ENCODE measurements at places on chromosomes 12 and 14. TPM values are rescaled to one million over a fixed set of nuclear protein-coding genes. Genes with fewer than 3 reads are reported as not detected.

The SPTSSA gene
- 92.5 TPM for polyA plus RNA-seq

The C12orf42 gene
- 0.03 TPM for polyA plus RNA-seq

The LGR5 gene
- 0.06 TPM for polyA plus RNA-seq

The RPL10L gene
- not detected for polyA plus RNA-seq

The TAS2R8 gene
- polyA plus RNA-seq = not detected

The KRT83 gene
- polyA plus RNA-seq = not detected

The GMFB gene
- polyA plus RNA-seq = 29.1 TPM

The LYZ gene
- 178 TPM for polyA plus RNA-seq

The CLMN gene
- 7.2 TPM for polyA plus RNA-seq

The BATF gene
- 15.2 TPM for polyA plus RNA-seq

The RFX4 gene
- not detected for polyA plus RNA-seq

The STAC3 gene
- 7.4 TPM for polyA plus RNA-seq

The NTF3 gene
- 0.91 TPM for polyA plus RNA-seq

The PRR4 gene
- 3.6 TPM for polyA plus RNA-seq

The SALL2 gene
- polyA plus RNA-seq = 2.9 TPM

DNA sequence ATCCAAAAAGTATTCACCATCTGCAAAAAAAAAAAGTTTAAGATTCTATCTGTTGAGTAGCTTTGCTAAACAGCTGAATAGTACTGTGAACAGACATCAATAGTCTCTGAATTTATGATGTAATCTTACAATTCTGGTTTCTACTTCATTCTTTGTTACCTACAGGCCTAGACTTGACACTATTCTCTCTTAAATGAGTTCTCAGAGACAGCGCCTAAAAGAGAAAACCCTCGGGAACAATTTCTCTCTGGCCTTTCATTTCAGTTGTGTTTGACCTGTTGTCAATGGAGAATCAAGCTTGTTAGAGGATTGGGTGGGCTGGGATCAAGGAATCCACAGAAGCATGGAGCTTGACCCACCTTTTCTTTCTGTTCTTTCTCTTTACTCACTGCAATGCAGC is 5.9 kb upstream of the TWF1 start:
- no peak for DNase-seq

GRCh38 chr12:2298556-2299200 is 245.9 kb downstream of the CACNA1C start:
- no peak for DNase-seq

GRCh38 chr12:7935590-7936581 is at the start of gene SLC2A3:
SLC2A3 (minus strand) TSS chr12:7936187; CDS start chr12:7936034, 153 bp downstream.
- peak; percentile 94 for DNase-seq

GRCh38 chr12:72136792-72137191 is 135.4 kb upstream of the TRHDE start:
- no peak for DNase-seq

DNA sequence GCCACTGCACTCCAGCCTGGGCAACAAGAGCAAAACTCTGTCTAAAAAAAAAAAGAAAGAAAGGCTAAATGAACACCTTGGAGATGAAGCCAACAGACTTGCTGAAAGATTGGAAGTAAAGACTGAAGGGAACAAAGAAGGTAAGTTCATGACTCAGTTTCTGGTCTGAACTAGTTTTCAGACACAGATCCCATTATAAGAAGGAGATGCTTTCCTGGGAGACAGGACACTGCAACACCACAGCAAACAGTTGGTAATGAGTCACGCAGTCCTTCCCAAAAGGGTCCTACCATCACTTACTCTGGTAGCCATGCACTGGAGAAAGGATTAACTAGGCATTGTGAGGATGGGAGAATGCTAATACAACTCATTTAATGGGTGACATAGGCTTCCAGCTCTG is 97.2 kb downstream of the SSPN start:
- DNase-seq = no peak

DNA sequence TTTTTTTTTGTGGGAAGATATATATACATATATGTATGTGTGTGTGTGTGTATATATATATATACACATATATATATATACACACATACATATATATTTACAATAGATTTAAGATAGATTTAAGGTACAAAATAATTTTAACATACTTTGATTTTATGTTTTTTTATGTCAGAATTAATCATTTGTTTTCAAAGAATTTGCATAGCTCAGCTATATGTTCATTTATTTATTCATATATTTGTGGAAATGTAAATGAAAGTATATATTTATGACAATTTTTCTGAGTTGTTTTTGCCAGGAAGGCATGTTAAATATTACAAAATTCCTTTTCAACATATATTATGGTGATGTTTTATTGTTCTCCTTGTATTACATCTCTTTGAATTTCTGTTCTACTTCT is 887.4 kb upstream of the NOVA1 start:
- no peak for DNase-seq

DNA sequence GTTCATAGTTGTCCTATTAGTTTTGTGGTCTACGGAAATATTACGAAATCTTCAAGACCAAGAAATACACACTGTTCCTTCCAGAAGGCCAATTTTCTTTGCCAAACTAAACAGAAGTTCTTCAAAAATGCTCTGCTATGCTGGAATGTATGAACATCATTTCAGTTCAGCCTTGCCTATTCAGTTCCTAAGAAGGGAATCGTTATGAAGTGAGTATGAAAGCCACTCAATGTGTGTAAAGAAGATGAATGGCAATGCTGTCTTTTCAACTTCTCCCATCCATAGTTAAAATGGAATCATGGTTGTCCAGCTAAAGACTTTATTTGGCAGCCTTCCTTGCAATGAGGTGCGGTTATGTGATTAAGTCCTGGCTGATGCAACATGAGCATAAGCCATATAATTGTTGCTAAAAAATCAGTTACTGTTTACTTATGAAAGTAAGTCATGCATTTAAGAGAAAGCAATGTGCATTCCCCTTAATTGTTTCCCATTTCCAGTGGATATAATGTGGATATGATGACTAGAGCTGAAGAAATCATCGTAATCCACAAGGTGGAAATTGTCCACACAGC is 73.8 kb upstream of the PTPRR start:
- peak; percentile 72 for DNase-seq

GRCh38 chr12:65384240-65384639 is 105.8 kb downstream of the MSRB3 start:
- no peak for DNase-seq

GRCh38 chr14:105197211-105197641 is 16.1 kb upstream of the NUDT14 start:
- DNase-seq = peak; percentile 72

DNA sequence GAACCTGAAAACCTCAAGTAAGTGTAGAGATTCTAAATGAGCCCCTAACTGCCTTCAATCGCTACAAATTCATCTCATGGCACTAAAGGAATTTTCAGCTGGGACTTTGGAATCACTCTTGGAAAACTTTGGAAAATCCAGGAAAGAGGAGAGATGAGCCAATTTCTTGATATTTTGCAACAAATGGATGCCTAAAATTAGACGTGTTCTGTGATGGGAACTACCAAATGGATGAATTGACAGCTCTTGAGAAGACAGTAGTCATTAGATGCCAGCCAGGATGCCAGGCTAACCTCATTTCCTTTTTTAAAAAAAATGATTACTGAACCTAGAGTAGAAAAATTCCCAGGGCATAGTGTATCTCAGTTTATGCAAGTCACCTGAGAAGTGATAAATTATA is 78.3 kb downstream of the NPAS3 start:
- no peak for DNase-seq
